ENCODE measurements at places on chromosomes 12 and 14.

DNA sequence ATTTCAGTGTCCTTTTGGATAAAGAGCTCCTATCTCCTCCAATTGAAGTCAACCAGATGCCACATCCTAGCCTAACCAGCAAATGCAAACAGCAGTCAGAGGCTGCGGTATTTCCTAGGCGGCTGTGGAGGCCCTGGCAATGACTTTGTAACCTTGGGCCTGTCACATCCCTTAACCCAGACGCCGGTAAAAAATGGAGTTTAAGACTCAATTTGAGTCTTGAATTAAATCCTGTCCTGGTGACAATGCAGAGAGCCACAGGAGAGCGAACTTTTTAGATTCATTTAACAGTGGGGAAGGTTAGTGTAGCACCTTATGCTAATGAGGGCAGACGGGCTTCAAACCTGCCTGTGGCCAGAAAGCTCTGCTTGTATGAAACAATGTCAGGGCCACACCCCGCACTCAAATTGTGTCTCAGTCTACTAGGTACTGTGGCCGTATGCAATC is 1.3 kb downstream of the C12orf75 start:
- no peak for DNase-seq

GRCh38 chr12:19694627-19695026 is 255.3 kb downstream of the AEBP2 start:
- no peak for DNase-seq

GRCh38 chr14:69937367-69938081 is 58.3 kb downstream of the SMOC1 start:
- no peak for DNase-seq

DNA sequence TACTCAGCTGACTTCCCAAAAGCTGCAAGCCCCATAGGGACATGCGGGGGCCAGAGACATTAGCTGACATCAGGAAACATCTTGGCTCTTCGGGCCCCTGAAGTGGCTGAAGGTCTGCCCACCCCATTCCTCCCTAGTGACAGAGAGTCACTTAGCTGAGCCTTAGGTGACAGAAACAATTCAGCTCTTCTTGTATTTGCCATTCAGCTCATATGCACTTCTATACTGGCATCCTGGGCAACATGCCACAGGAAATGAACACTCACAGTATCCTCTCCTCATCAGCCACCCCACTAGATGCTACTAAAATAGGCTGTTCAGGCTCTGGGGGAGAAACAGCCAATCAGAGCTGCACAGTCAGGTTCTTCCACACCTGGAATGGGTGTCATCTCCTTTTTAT is 3.4 kb downstream of the DCTN2 start:
- no peak for DNase-seq

- no peak for DNase-seq
These were observed 7.7 kb downstream of the CBX5 start for GRCh38 chr12:54272214-54272613.

DNA sequence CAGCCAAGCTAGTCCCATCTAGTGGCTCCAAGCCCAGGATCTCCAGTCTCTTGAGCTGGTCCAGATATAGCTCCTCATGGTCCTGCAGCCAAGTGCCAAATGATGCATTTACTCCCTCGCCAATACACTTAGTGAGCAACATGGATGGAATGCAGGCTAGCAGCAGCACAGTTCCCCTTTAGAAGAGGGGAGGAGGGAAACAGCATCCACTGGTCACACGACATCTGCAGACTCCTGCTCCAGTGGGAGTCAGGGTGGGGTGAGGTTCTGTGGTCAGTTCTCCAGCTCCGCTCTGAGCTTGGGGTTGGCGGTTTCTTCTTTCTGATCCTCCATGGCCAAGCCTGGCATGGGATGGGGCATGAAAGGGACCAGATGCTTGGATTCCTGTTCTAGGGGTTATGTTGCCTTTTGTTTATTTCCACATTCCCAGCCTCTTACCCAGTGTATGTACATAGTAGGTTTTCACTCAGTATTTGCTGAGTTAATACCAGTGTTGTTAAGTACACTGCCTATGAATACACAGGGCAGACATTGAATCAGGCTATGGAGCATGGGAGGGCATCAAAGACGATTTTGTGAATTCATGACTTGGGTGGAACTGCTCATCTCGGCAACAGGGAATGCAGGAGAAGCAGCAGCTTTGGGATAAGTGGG is 57.3 kb downstream of the GALNT16 start:
- peak; percentile 63 for DNase-seq

- DNase-seq: no peak
These were observed 7.6 kb downstream of the NR4A1 start for GRCh38 chr12:52058631-52059361.

GRCh38 chr12:46518729-46519128 is 146.2 kb upstream of the SLC38A2 start:
- DNase-seq: no peak

GRCh38 chr12:42180990-42181596 is 36.4 kb upstream of the GXYLT1 start:
- DNase-seq: no peak

GRCh38 chr12:88645816-88646215 is 65.5 kb upstream of the KITLG start:
- DNase-seq: no peak

- DNase-seq: no peak
These were observed 35.6 kb downstream of the SCN8A start for GRCh38 chr12:51626629-51627028.

DNA sequence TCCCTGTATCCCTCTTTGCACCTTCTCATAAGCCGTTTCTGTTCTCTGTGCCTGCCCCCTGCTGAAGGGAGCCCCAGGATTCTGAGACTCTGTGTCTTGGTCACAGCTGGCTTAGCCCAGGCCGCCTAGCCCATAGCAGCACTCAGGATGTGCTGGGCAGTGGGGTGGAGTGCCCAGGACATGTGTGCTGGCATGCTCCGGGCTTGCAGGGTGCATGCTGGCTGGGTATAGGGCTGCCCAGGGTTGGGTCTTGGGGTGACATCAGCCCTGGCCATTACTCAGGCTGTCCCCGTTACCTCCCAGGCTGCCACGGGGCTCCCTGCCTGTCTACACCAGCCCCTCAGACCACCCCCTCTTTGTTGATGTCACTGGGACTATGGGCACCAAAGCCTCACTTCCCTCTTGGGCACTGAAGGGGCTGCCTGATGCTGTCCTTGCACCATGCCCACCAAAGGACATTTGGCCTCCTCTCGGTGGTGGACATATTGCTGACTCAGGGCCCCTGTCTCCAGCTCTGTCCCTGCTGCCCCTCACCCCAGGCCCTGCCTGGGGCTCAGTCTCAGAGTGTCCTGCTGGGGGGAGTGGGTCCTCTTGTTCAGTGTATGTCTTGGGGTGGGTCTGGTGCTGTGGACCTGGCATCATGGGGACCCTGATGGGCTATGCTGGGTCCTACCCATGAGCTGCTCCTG is 2.4 kb downstream of the CEP170B start:
- no peak for DNase-seq

DNA sequence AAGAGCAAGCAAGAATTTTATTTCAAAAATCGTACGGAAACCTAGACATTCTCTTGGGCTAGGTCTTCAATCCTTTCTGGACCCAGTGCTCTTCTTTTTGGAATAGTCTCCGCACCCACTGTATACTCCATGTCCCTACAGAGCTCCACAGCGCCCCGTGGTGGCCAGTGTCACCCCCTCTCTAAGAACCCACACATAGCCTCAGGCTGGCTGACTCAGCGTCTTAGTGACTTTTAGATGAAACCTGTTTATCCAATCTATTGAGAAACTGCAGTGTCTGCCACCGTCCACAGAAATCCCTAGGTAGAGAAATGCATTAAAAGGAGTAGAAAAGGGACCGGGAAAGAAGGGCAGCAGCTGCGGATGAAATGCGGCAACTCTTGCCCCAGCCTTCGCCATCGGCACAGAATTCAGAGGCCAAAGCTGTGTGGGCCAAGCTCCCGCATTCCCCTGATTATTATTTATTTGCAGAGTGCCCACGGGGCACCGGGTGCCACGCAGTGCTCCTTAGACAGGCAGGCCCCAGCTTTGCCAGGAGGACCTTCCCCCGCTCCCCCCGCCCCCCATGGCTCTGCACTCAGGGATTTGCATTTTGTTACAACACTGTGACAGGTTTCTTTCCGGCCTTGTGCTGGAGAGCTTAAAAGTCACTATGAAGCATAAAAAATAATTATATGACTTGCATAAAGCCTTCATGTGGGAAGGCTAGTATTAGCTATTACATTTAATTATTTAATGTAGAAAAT is 170.1 kb upstream of the FKBP4 start:
- DNase-seq: no peak

GRCh38 chr14:21642683-21643082 is 7.9 kb upstream of the OR10G2 start:
- no peak for DNase-seq

DNA sequence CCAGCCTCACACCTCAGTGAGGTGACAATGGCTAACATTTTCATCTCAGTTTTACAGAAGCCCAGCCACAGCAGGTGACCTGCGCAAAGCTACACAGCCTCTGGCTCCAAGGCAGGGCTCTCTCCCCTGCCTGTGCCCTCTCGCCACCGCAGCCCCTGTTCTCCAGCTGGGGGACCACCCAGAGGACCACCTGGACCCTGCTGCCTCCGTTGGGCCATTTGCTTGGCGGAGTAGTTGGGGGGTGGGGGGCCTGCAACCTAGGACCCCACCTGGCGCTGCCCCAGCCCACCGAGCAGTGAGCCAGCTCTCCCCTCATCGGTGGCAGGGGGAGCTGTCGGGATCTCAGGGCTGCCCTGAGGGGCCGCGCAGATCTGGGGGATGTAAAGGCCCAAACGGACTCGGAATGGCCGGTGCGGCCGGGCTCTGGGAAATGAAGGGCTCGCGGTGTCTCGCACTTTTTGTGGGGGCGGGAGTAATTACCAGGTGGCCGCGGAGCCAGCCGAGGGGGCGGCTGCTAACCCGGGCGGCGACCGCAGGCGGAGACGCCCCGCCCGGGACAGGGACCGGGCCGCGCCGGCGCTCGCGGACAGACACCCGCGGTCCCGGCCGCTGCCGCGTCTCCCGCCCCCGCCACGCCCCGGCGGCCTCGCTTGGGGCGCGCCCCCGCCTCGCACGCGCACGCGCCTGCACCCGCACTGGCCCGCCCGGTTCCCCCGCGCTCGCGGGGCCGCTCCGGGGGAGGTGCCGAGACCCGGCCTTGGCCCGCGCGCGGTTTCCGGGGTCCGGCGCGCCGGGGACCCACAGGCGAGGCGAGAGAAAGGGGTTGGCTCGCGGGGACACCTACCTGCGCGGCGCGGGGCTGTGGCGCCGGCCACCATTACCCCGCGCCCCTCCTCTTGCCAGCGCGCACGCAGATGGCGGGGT is 8.6 kb upstream of the GPR68 start:
- no peak for DNase-seq

- DNase-seq: no peak
These were observed 18.0 kb downstream of the OR10P1 start for GRCh38 chr12:55654511-55655214.

GRCh38 chr12:120199595-120200306 is 1.2 kb downstream of the RPLP0 start:
- no peak for DNase-seq
